ENCODE measurements at places on chromosomes 1 and 21.
A peak's percentile ranks its signal among the peaks of the same experiment; 100 is the strongest.

GRCh38 chr1:180402001-180402400 lies 100.4 kb downstream of the ACBD6 start:
- DNase-seq, result no peak

GRCh38 chr1:201275253-201275666 lies 8.0 kb upstream of the PKP1 start:
- no peak for DNase-seq

DNA sequence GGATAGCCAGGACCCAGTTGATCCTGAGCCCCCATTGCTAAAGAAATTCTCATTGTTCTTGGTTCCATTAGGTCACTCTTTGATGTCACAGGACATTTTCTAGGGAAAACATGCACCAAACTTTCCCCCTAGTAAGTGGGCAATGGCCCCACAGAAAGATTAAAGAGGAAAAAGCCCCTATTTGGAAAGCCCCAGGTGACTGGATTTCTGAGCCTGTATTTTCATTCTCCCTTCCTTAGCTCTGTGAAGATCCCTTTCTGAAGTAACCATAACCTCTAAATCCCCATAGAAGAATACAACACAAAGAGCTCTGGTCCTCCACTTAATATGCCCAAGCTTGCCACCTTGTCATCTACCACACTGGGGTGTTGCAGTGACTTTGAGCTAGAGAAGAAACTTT lies 232.3 kb upstream of the FGGY start:
- DNase-seq, result no peak

DNA sequence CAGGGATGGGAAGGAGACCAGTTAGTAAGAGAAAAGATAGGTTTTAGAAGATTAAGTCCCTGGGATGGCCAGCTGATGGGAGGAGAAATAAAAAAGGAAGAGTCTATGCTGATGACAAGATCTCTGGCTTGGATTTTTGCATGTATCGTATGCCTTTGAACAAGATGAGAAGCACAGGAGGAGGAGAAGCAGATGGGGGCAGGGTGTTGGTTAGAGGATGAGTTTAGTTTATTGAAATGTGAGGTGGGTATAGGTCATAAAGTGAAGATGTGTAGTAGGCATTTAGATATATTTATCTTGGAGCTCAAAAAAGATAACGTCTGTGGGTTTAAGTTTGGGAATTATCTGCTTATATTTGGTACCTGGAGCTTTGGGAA lies 1.4 kb downstream of the TIPRL start:
- no peak for DNase-seq

DNA sequence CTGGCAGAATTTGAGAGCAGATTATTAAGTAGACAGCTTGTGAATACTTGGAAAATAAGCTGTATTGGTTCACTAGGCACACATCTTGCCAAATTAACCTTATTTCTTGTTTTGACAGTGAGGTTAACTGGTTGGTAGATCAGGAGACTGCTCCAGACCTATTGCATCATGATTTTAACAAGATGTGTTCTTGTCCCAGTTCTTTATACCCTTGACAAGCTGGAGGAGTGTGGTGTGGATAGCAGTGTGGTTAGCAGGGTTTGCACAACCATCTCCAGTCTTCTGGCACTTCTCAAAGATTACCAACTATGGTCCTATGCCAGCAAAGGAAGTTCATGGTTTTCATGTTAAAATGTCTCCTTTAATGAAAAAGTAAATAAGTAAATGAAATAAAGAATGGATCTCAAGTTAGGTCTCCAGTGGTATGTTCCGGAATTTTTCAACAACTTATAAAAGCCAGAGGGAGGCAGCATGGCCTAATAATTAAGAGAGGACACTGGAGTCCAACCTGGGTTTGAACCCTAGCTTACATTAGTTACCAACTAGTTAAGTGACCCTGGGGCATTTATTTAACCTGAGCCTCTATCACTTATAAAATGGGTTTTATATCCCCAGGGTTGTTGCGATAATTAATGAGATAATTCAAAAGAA lies 34.1 kb downstream of the DDX20 start:
- DNase-seq, result no peak

- no peak for DNase-seq
Observed at GRCh38 chr1:59397139-59397858, 100.4 kb downstream of the FGGY start.

DNA sequence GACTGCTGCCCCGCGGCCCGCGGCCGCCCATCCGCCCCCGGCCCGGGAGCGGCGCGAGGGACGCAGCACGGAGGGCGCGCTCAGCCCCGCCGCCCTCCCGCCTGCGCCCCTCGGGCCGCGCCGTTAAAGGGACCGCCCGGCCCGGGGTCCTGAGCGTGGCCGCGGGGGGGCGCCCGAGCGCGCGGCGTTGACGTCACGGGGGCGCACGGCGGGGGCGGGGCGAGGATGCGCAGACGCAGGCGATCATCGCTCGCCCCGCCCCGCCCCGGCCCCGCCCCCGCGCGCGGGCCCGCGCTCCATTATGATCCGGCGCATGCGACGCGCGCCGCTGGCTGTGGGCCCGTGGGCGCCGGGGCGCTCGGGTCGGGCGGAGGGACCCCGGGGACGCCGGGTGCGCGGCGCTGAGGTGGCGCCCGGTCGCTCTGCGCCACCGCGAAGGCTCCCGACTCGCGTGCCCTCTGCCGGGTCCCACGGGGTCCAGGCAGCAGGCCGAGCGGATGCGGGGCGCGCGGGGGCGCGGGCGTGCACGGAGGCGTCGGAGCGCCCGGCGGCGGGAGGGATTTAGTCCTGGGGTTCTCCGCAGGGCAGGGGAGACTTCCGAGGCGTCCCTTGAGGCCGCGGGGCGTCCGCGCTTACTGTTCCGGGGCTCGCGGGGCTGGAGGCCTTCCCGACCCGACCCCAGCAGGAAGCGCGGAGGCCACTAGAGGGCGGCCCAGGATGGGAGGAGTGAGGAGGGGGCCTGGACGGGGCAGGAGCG lies at the start of gene DVL1:
TSS of gene DVL1 (minus strand) at position 163 of the 757 bp plus-strand sequence. CDS start 353 bp downstream, outside the sequence.
- peak; percentile 59 for DNase-seq

DNA sequence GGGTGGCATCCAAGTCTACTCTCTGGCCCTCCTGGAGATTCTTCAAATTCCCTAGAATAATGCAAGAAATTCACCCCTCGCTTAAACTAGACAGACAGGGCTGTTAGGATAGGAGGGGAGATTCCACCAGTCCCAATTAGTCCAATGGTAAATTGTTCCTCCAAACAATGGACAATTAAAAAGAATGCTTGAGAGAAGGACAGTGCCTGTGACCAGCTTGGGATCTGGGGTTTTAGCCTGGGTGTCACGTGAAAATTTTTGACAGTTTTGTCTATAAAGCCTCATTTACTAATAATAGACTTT lies 177.7 kb upstream of the RAB4A start:
- no peak for DNase-seq

GRCh38 chr1:111251570-111251969 lies 24.1 kb downstream of the CHI3L2 start:
- no peak for DNase-seq

DNA sequence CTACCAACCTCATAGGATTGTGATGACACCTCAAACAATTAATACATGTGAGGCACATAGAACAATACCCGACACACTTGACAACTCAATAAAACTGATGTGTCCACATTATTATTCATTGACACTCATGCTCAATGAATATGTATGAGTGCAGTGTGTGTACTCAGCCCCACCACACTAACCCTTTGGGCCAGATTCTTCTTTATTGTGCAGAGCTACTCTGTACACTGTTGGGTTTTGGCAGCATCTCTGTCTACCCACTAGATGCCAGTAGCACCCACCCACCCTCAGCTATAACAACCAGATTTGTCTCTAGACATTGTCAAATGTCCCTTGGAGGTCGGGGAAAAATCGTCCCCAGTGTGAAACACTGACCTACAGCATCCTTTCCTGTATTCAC lies 10.1 kb downstream of the CASP9 start:
- DNase-seq, result no peak

DNA sequence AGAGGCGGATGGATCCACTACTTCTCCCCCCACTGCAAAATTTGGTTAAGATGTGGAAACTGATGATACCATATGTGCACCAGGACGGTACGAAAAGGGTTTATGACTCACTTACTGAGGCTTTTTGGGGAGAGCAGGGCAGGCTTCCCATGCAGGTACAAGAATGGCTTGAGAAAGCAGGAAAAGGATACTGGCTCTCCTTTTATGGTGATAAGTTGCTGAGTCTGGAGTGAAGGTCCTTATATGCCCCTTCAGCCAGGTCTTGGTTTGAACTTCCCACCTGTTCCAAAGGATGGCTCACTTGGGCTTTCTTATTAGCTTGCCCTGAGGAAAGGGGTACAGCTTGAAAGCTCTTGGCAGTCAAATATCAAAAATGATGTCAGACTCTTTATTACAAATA lies 23.1 kb downstream of the MPZL1 start:
- DNase-seq, result no peak

GRCh38 chr1:243917177-243917862 lies 67.3 kb upstream of the AKT3 start:
- DNase-seq, result no peak

DNA sequence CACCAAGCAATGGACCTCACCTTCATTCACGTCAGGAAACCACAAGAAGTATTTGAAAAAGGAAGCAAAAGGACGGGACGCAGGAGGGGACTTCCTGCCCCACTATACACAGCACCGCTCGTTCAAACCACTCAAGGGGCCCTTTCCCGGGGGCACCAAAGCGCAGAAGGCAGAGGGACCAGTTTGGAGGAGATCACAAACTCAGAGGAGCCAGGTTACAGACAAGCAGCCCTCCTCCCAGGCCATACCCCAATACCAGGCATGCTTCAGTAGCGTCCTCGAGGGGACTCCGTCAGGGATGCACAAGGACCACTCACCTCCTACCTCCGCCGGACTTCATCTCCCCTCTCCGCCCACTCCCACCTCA lies 685 bp downstream of the CRTC2 start:
- DNase-seq, result no peak

DNA sequence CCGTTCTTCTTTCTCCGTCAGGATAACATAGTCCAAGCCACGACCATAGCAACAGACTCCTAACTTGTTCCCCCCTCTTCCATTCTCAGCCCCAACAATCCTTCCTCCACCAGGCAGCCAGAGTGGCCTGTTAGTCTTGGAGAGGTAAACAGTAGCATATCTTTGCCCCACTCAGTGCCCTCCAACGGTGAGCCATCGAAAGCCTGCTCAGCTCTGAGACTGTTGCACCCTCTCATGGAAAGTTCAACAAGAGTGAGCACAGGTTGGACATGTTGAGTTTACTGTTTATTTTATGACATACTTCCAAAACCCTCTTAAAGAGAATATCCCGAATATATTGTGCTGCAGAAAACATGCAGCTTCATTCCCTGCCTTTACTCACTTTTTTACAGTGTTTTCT lies 30.1 kb upstream of the BACE2 start:
- no peak for DNase-seq

DNA sequence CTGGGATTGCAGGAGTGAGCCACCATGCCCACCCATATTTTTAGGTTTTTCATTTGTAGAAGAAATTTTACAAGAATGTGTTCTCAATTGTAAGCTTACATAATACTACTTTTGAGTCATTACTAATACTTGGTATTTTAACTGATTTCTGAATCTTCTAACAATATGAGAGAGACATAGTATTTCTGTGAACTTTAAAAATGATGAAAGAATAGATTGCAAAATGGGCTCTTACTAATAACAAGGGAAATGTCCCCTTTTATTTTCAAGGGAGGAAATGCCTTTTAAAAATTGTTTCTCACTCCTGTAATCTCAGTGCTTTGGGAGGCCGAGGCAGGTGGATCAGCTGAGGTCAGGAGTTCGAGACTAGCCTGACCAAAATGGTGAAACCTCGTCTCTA lies 5.9 kb downstream of the AGO3 start:
- no peak for DNase-seq

GRCh38 chr1:221316491-221317056 lies 425.3 kb downstream of the DUSP10 start:
- no peak for DNase-seq

GRCh38 chr1:77040826-77041225 lies 173.5 kb downstream of the ST6GALNAC5 start:
- DNase-seq, result no peak

- no peak for DNase-seq
Observed at GRCh38 chr1:164101802-164102201, 457.2 kb upstream of the PBX1 start.

GRCh38 chr1:145785547-145785946 lies 38.3 kb downstream of the RNF115 start:
- DNase-seq, result no peak

GRCh38 chr1:238152119-238152518 lies 261.4 kb upstream of the ZP4 start:
- DNase-seq, result no peak

- DNase-seq, result no peak
Observed at GRCh38 chr1:165910764-165911421, 83.5 kb downstream of the UCK2 start.

Measured in stimulated activated CD4-positive, alpha-beta T cell treated with anti-CD3 and anti-CD28 coated beads, Interleukin-1b, Interleukin-23, amount 100 ng/mL, for 1 hour (primary cell).